Activated CD4-positive, CD25-positive, alpha-beta regulatory T cell treated with anti-CD3 and anti-CD28 coated beads, Interleukin-2, amount 50 U/mL, for 24 hours (primary cell): ENCODE measurements at places on chromosomes 4 and X.
A peak's percentile ranks its signal among the peaks of the same experiment; 100 is the strongest.

DNA sequence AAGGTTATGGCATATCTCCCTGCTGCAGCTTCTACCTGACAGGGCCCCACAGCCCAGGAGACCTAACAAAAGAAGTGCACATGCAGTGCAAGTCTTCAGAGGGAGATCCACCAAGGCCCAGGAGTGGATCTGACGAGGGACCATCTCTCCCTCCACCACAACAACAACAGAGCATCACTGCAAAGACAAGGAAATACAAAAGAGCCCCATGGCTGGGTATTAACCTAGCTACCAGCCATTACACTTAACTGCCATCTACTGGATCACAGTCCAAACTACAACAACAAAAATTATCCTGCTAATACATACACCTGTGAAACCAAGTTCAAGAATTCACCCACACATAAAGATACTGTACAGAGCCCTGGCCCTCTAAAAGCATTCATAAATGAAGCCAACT is 280.2 kb upstream of the SLC7A11 start:
- no peak for ATAC-seq

DNA sequence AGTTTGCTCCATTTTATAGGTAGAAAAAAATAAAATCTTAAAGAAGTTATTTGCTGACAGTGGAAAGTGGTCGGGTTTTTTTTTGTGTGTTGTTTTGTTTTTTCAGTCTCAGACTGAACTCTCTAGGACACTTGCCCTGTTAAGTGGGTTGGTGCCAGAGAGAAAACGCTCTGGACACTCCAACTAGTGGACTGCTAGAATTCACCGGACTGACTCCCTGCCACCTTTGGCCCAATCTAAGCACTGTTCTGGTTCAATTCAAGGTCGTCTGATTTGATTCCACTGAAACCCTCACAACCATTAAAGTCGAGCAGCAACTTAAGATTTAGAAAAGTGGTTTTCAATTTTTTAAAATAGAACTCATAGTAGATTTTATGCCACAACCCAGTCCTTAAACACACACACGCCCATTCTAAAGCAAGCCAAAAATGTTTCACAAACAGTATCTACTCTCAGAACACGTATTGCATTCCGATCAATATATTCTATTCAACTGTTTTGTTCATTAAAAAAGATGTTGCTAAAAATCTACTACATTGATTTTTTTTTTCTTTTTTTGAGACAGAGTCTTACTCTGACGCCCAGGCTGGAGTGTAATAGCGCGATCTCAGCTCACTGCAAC is 27.3 kb downstream of the RWDD4 start:
- no peak for ATAC-seq

DNA sequence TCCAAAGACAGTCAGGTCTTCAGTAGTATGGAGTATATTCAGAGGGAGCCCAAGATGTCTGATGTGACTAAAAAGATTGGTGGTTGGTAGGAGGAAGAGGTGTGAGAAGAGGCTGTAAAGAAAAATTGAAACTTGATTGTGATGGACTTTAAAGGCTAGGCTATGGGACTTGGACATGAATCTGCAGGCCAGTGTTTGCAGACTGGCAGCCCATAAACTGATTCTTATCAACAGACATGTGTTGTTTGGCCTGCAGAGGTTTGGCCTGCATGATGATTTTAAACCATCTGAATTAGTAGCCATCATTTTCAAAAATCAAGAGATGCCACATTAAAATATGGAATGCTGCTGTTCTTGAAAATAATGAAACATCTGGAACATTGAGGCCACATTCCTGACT is 5.4 kb upstream of the AR start:
- no peak for ATAC-seq

DNA sequence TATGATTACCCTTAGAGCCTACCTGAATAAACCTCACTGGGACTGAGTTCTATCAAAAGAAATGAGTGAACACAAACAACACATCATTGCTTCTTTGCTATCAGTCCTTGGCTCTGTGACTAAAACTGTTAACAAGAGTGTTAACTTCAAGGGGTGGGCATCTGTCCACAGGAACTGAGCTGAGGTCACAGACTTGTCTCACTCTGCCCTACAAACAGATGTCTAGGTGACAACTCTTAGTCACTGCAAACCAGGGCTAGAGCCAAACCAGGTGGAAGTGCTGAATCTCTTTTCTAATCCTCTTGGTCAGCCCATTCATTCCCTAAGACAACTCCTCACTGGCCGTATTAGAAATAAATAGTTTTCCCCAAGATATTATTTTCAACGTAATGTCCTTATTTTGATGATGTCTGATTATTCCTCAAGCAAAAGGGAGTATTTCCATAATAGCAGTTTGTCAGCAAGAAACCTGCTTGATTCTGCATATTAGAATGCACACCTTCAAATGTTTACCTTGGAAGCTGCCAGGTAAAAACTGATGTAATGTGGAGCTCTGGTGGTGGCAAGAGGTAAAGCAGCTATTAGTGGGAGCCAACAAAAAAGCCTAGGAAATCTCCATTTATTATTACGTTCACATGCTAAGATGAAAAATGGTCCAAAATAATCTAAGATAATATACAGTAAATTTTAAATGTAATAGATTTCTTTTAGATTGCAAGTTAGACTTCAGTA is 4.0 kb downstream of the COL25A1 start:
- no peak for ATAC-seq

DNA sequence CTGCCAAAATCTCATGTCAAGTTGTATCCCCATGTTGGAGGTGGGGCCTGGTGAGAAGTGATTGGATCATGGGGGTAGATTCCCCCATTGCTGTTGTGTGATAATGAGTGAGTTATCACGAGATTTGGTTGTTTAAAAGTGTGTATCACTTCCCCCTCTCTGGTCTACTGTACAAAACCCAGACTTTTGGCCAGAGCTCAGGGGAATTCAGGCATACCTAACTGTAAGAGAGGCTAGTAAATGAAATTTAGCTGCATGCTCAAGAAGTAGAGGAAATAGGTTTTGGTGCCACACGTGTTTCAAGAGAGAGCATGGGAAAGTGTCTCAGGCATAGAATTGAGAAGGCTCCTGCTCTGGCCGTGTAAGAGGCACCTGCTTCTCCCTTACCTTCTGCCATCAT is 190.5 kb upstream of the GALNTL6 start:
- no peak for ATAC-seq

DNA sequence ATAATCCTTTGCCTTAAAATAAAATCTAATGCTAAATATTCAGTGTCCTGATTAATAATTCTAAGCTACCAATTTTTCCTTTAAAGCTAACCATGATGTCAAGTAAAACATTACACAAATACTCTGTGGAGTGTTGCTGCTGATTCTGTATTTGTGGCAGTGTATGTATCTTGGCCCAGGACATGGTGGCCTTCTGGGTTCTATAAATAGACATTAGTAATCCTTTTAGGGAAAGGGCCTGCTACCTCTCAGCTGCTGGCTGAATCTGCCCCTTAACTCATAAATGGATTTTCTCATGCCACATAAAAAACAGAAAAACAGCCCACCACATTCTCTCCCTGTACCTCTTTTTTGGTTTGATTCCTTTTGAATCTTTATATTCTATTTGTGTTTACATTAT is 1.2 kb upstream of the XK start:
- ATAC-seq: no peak

- no peak for ATAC-seq
Observed at GRCh38 chrX:11131146-11131545, 20.0 kb downstream of the HCCS start.

DNA sequence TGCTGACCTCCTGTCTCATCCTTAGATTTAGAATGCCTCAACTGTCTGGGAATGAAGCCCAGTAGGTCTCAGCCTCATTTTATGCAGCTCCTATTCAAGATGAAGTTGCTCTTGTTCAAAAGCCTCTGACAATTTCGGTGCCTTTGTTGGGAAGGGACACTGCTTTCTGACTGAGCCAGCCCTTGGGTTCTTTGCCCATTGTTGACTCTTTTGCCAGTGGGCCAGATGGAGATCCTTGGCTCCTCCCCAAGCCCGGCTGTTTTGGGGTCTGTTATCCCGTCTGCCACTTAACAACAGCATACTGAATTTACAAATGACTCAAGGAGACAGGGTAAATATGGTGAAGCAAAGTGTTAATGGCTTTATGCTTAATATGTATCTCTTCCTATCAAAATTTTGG is 58.3 kb upstream of the PRKX start:
- no peak for ATAC-seq

DNA sequence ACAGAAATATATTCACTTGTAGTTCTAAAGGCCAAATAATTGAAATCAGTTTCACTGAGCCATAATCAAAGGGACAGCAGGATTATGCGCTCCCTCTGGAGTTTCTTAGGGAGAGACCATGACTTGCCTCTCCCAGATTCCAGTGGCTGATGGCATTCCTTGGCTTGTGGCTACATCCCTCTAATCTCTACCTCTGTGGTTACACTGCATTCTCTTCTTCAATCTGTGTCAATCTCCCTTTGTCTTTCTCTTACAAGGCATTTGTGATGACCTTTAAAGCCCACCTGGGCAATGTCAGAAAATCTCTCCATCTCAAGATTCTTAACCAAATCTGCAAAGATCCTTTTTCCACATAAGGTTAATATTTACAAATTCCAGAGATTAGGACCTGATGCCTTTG is 260.2 kb downstream of the UNC5C start:
- no peak for ATAC-seq

DNA sequence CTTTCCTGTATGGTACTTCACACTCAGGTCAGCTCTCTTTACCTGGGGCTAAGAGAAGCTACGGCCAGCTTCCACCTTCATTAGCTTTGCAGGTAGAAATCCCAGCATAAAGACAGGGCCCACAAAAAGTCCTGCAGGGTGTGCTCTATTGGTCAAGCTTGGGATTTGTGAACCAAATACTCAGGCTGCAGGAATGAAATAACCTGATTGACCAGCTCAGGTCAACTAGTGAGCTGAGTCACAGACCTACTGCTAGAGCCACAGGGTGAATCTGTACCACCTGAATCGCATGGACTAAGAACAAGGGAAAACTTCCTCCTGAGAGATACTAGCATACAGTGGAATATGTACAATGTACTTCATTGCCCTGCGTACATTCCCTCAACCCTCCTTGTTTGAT is 172.2 kb downstream of the HHIP start:
- ATAC-seq: no peak

DNA sequence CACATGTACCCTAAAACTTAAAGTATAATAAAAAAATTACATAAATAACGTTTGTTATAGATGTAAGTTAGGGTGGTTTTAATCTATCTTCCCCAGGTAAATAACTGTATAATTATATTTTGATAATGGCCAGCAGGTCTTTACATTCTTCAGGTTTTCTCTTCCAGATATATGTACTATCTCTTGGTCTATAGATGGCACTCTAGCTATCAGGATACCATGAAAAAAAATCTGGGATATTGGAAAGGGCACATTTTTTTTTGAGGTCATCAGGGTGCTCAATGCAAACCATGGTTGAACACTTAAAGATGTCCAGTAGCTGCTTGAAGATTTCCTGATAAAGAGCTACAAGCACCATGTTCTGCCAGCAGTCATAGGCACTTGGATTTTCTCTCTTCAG is 15.6 kb upstream of the ADH4 start:
- ATAC-seq: no peak

DNA sequence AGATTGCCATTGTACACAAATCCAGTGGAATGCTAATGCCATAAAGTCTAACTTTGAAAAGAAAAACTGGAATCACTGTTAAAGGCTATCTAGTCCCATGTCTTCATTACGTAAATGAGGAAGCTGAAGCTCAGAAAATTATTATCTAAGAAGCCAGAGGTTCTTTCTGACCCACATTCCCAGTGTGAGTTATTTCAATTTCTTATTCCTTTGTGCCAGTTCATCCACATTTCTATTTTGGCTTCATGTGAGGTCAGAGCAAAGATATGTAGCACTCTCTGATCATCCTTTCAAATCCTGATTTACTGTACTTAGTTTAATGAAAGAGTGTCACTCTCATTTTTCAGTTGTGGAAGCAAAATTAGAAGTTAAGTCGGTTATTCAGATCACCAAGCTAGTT is 24.6 kb upstream of the NWD2 start:
- no peak for ATAC-seq

DNA sequence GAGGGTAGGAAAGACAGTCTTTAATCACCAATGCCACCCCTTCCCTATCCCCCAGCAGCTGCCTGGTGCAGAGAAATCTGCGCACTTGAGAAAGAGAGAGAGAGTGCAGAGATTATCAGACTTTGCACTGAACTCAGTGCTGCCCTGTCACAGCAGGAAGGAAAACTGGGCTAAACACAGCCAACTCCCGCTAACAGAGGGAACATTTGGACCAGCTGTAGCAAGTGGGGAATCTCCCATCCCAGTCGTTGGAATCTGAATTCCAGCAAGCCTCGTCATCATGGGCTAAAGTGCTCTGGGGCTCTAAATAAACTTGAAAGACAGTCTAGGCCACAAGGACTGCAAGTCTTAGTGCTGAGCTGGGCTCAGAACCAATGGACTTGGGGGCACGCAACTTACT is 168.7 kb downstream of the DLG3 start:
- no peak for ATAC-seq

- ATAC-seq: no peak
Observed at GRCh38 chr4:70855464-70855863, 15.8 kb upstream of the GRSF1 start.

DNA sequence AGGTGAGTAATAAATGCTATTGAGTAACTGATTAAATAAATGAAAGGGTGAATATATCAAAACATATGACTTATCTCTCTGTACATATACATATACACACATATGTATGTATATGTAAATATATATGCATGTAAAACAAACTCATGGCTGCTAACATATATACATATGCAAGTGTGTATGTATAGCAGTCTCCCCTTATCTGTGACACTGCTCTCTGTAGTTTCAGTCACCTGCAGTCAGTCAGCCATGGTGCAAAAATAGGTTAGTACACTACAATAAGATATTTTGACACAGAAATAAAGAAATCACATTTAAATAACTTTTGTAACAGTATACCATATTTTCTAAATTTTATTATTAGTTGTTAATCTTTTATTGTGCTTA is 467.4 kb downstream of the EPHA5 start:
- no peak for ATAC-seq

DNA sequence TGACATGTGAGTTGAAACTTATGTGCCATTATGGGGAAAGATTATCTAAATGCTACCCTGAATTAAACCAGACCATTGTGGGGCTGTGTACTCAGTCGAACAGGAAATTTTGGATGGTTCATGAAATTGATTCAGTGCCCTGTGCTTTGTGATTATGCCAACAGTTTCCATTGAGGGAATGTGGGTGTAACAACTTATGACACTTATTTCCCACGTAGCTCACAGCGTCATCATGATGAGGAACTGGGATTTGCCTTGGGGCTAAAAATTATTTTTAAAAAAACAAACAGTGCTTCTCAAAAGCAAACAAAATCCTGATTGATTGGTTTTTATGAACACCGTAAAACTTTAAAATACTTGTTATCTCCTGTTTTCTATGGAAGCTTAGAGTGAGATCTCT is 8.3 kb upstream of the CLTRN start:
- ATAC-seq: no peak

- ATAC-seq: peak; percentile 83
Observed at GRCh38 chrX:136779346-136779781, 1.4 kb downstream of the ARHGEF6 start.

DNA sequence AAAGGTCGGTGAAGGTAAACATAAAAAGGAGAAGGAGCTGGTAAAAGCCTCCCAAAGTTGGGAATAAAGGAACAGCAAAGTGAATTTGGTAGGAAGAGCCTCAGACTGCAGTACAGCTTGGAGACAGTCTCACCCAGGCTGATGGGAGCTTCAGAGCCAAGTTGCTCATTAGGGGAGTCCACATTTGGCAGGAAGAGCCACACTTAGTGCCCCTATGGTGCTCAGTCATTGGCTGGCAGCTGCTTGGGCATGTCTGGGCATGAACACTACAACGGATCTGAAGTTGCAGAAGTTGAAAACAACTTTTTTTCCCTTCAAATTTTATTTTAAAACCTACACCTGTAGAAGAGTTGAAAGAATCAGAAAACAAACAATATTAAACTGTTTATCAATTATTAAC is 2497.3 kb downstream of the ARAP2 start:
- no peak for ATAC-seq
